Islet precursor cell (in vitro differentiated cells): ENCODE measurements at places on chromosomes 11 and 22.

GRCh38 chr11:132142121-132142520, 771.7 kb downstream of the NTM start:
- no peak for DNase-seq

DNA sequence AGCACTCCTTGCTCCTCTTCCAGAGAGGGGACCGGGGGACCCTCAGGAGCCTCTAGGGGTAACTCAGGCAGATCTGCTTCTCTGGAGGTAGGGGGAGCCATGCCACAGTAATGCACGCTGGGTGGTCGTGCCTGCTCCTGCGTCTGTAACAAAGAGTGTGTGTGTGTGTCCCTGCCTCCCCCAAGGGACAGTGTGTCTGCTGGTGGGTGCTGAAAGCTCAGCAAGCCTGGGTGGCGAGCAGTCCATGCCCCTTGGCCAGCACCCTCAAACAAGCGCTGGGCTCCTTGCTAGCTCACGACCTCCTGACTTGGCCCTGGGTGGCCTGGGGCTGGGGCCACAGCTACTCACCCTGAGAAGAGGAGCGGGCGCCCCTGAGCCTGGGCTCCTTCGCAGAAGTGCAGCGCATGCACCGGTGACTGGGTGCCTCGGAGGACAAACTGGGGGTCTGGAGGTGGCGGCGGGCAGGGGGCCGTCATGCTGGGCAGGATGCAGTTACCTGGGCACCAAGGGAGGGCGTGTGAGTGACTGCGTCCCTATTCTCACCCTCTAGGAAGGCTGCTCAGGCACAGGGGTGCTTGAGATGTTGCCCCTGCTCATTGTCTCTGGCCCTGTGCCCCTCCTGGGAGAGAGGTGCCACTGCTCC, 33.7 kb downstream of the GNB1L start:
- peak; percentile 56 for DNase-seq

DNA sequence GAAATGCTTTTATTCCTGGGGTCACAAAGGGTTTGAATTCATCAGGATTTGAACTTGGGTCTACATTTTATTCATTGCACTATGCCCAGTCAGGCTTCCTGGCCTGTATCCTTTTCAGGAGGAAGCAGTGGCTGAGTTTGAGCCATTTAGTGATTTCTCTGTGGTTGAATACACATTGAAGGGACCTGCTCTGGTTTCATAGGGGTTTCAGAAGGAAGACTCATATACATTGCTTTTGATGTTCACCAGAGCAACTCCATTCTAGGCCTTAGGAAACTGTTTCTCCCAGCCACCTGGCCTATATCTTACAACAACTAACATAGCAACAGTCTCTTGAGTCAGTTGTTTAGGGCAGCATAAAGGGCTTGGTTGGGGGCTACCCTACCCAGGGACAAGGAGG, 165.7 kb downstream of the INSC start:
- no peak for DNase-seq

- DNase-seq = no peak
These were observed 20.0 kb upstream of the COMT start for GRCh38 chr22:19921544-19922081.

GRCh38 chr22:36022162-36022561, 6.5 kb downstream of the RBFOX2 start:
- DNase-seq = no peak

GRCh38 chr22:47515384-47516125, 753.1 kb downstream of the TBC1D22A start:
- DNase-seq = no peak

GRCh38 chr11:96154802-96155520, 188.0 kb downstream of the MAML2 start:
- peak; percentile 67 for DNase-seq

DNA sequence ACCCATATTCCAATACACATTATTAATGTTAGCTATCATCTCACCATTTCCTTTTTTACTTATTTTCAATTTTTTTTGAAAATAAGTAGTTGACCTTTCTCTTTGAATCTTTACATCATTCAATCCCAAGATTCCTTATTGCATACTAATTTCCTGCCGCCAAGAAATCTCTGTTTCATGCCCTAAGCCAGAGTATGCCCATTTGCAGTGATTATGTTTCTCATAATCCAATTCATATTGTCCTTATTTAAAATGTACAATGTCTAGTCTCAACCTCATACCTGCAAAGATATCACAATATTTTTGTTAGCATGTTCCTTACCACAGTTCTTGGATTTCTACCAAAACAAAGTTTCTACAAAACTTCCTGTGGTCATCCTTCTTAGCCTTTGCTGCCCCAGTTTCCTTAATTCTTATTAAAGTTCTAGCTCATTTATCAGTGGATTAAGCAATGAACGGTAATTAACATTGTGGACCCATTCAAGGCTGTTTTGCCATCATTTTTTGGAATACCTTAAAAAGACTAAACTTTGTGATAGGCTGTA, 75.3 kb downstream of the CD44 start:
- DNase-seq = no peak

GRCh38 chr11:100515087-100515486, 172.0 kb upstream of the ARHGAP42 start:
- peak; percentile 66 for DNase-seq

- no peak for DNase-seq
These were observed 3.9 kb upstream of the CATSPERZ start for GRCh38 chr11:64296236-64296635.

DNA sequence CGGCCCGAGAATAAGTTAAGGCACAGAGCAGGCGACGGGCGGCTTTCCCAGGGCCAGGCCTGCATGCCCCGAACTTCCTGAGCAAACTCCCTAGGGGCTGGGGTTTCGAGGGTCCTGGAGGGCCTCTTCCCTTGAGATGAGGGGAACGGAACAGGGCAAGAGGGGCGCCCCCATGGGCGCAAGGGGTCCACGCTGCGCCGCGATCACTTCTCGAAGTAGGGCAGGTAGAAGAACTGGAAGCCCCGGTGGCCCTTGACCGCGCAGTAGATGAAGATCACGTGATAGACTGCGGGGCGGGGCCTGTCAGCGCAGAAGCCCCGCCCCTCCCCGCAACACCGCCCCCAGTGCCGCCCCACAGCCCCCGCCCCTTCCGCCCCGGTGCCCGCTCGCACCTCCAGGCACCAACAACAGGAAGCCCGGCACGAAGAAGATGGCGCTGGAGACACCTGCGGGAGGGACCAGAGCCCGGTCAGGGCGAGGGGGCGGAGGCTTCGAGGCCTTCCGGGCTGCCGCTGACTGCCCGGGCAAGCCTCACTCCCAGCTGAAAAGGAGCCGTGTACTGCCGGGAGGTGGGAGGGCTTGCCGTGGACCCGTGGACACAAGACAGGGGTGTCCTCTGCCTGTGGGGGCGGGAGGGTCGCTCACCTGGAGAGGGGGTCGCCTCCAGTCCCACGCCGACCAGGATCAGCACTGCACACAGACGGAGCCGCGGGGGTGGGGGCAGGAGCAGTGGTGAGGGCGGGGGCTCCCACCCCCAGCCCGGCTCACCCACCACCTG, 4.5 kb downstream of the TMEM134 start:
- DNase-seq = peak; percentile 96

DNA sequence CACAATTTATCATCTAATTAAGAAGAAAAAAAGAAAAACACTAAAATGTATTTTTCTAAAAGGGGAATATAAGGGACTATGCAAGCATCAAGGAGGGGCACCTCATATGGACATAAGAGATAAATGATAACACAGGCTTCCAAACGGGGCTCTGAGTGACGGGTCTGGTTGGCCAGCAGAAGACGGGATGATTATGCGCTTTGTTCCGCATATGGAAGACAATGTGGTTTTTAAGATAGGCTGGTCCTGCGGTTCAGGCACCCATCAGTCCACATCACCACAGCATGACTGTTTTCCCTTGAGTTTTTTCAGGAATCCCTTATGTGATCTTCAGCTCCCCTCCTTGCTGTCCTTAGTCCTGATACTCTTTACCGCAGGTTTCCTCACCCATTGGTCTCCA, 404.6 kb downstream of the OPCML start:
- DNase-seq = no peak

- DNase-seq = no peak
These were observed 4.5 kb upstream of the PPP2R1B start for GRCh38 chr11:111770581-111771134.
